Thoracic aorta (tissue), 2 donors: ENCODE measurements at places on chromosomes 1 and 21.

DNA sequence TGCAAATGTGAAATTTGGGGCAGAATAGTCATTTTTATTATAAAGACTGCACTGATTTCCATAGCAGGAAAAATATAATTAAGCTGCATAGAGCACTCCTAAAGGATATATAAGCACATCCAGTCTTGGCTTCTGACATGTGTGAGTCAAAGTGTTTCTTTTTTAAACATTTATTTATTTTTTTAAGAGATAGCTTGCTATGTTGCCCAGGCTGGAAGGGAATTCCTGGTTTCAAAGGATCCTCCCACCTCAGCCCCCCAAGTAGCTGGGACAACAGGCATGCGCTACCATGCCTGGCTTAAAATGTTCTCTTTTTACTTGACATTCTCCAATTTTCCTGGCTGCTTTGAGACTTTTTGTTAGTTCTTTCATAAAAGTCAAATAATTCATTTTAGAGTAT lies 126.1 kb downstream of the HMCN1 start:
- no peak for DNase-seq

GRCh38 chr1:23116921-23117699 lies 51.5 kb downstream of the LUZP1 start:
- DNase-seq = no peak

GRCh38 chr1:103576065-103576464 lies 4.7 kb downstream of the AMY2B start:
- DNase-seq = no peak

GRCh38 chr1:32890516-32891240 lies 4.4 kb downstream of the HPCA start:
- DNase-seq = no peak
